ENCODE measurements at places on chromosomes 5 and 9. TPM values are rescaled to one million over a fixed set of nuclear protein-coding genes. Genes with fewer than 3 reads are reported as not detected.

GRCh38 chr5:95927927-95928723, 33.5 kb downstream of the ELL2 start:
- DNase-seq, result no peak

GRCh38 chr9:70121818-70122436, 78.3 kb downstream of the MAMDC2 start:
- DNase-seq, result no peak

DNA sequence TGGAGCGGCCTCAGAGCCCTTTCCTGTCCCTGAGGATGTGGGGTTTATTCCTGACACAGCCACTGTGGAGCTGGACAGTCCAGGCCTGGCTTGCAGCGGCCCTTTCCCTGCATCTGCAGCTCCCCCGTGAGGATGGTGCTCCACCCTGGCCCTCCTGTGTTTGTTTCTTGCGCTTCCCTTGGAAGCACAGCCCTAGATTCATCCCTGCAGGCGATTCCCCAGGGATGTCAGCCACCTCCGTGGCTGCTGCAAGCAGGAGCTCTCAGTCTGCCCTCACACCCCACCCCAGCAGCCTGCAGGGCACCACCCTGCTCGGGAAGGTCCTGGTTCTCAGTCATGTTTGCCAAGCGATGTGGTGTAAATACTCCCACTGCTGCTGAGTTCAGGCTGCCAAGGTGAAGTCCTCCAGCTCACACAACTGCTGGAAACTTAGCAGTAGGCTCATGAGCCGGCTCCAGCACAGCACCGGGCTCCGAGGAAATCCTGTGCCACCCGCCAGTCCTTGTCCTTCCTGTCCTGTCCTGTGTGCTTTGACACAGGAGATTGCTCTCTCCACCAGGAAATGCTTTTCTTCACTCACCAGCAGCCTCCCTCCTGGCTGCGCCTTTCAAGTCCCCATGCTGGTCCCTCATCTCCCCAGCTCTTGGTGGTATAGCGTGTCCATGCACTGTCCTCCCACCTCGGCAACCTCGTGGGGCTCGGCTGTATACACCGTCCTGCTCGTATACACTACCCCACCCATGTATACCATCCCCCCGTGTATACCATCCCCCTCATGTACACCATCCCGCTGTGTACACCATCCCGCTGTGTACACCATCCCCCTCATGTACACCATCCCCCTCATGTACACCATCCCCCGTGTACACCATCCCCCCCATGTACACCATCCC, 16.2 kb downstream of the ROPN1L start:
- DNase-seq, result no peak

GRCh38 chr5:75281716-75282465, 45.2 kb upstream of the ANKRD31 start:
- DNase-seq, result no peak

DNA sequence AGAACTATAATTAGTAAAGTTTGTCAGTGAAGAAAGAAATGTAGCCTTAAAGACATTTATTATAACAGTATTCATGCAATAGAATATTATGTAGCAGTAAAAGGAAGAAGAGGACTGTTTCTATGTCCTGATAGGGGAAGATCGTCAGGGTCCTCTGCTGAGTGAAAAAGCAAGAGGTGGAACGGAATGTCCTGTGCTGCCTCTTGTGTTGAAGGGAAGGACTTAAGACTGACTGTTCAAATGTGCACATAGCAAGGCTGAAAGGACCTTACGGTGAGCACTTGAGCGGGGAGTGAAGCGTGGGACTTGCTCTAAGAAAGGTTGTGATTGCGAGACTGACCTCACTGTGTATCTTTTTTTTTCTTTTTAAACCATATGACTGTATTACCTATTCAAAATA, 63.2 kb downstream of the SNX24 start:
- no peak for DNase-seq

Gene IRGM
- total RNA-seq, result 1.2 TPM

Gene OR1J2
- 0.42 TPM for total RNA-seq

DNA sequence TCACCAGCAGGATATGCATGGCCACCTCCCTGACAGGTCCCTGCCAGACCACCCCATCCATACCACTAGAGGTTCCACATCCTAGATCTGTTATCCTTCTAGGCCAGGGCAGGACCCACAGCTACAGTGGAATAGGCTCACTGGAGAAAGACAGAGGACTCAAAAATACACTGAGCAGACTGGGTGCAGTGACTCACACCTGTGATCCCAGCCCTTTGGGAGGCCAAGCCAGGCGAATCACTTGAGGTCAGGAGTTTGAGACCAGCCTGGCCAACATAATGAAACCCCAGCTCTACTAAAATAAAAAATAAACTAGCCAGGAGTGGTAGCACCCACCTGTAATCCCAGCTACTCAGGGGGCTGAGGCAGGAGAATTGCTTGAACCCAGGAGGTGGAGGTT, 56.5 kb upstream of the TESK1 start:
- DNase-seq, result no peak

DNA sequence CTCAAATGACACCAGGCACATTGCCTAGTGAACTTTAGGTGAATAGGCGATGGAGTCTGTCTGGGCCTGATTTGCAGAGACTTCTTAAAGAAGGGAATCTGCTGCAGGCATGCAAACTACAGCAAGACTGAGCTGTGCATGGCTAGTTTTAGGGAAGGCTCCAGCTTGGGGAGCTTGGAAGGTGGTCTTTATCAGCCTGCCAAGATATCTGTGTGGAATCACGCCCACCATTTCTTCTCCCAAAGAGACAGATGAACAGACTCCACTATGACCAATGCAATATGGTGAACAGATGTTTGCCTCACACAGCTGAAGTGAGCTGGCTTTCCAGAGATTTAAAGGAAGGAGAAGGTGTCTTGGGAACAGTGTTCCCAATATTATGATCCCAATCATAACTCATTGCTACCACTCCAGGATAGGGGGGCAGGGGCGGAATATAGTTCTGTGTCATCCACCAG, 129.0 kb upstream of the HMHB1 start:
- no peak for DNase-seq

DNA sequence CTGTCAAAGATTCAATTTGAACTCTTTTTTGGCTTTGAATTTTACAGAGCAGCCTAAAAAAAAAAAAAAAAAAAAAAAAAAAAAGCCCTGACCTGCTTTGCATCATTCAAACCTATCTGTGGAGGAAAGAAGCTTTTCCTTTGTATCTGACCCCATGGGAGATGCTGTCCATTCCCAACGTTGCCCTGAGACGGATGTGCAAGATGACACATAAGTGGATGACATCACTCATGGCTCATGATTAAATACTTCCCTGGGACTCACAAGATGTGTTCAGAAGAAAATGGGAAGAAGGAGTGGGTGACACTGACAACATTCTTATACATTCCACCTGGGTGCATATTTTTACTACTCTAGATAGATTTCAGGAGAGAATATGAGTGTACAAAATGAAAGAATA, 245.7 kb upstream of the ELAVL2 start:
- no peak for DNase-seq

GRCh38 chr9:73441890-73442818, 290.5 kb downstream of the ANXA1 start:
- no peak for DNase-seq

DNA sequence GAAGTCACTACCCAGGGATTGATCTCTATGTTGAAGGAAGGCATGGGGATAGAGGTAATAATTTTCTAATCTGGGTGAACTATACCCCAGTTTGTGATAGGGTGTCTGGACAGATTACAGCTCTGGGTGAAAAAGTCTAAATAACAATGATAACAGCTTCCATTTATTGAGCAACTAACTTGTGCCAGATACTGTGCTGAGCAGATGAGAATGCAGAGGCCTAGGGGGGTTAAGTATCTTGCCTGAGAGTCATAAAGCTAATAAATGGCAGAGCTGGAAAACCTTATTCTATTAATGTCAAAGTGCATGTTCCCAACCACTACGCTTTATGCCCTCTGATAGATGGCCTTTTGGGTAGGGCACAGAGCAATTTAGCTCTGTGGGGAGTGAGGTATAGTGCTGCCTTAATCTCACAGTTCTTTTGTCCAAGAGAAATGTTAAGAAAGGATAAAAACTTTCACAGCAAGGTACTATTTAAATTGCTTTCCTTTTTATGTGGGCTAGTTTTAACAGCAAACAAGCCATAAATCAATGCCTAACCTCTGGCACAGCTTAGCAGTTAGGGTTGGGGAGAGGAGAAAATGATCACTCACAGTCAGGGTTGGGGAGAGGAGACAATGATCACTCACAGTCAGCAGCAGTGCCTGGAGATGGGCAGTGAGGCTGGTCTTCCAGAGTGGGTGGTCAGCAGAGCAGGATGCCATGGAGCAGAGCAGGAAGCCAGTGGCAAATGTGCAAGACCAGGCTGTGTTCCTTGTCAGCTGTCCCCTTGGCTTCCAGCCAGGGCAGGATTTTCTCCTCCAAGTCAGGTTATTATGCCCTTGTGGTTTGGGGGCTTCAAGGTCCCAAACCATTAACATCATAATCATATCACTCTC, 187.0 kb downstream of the CARTPT start:
- no peak for DNase-seq

- DNase-seq, result no peak
Observed at GRCh38 chr5:168030912-168031311, 260.5 kb upstream of the WWC1 start.

DNA sequence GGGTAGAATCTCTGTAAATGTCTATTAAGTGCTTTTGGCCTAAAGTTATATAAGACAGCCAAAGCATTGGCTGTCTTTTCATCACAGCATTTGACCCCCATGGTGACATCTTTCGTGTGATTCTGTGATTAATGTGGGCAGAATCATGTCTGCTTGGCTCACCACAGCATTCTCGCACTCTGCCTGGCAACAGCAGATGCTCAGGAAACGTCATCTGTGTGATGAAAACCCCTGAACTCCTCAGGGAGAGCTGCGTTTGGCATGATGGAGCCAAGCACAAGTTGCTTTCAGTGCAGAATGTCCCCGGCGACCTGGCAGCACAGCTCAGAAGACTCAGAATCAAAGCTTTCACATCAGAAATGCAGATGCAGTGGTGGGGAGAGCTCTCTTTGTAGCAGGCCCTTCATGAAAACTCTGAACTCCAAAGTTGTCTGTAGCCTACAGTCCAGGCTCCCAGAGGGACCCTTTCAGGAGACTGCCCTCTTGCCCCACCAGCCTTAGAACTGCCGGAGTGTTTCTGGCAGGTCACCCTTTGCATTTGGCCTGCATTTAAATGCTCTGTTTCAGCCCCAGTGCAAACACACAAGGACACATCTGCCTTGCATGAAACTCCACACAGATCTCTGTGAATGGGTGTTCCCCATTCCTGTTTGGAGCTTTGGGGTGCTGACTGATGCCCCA, 155.6 kb upstream of the PANK3 start:
- no peak for DNase-seq

Gene C9orf153
- total RNA-seq, result 0.36 TPM

- DNase-seq, result no peak
Observed at GRCh38 chr5:14628346-14628745, 36.2 kb upstream of the OTULIN start.

GRCh38 chr5:124706051-124706450, 40.4 kb downstream of the ZNF608 start:
- no peak for DNase-seq

- DNase-seq, result no peak
Observed at GRCh38 chr9:121833061-121833460, 181.6 kb downstream of the DAB2IP start.

- no peak for DNase-seq
Observed at GRCh38 chr9:9054354-9054992, 1254.9 kb upstream of the DMAC1 start.

- DNase-seq, result no peak
Observed at GRCh38 chr9:72753266-72753893, 199.5 kb downstream of the ALDH1A1 start.

- DNase-seq, result no peak
Observed at GRCh38 chr5:103667068-103667467, 104.5 kb upstream of the NUDT12 start.

Gene PAXX
- total RNA-seq, result 51.5 TPM

DNA sequence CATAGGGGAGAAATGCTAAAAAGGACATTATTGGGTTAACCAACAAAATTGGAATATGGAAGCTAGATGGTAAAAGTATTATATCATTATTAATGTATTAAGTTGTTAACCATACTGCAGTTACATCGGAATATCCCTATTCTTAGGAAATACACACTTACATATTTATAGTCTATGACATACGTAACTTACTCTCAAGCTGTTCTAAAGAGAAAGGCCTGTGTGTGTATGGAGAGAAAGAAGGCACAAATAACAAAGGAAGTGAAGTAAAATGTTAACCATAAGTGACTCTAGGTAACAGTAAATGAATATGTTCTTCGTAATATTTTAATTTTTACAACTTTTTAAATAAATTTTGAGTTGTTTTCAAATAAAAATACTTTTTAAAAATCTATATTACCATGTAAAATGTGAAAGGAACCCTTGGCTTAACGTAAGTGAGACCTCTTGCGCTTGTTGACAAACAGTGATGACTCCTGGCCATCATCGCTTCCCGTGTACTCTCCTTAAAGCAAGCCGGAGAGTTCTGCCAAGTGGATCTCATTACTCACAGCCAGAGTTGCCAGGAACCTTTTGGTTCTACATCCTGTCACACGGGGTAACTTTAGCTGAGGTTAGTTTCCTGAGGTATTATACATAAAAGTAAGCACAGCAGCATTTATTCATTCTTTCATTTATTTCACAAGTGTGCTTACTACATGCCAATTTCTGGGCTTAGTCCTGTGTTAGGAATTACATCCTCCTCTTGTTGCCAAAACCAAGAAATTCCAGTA, 165.4 kb downstream of the EPB41L4A start:
- no peak for DNase-seq

DNA sequence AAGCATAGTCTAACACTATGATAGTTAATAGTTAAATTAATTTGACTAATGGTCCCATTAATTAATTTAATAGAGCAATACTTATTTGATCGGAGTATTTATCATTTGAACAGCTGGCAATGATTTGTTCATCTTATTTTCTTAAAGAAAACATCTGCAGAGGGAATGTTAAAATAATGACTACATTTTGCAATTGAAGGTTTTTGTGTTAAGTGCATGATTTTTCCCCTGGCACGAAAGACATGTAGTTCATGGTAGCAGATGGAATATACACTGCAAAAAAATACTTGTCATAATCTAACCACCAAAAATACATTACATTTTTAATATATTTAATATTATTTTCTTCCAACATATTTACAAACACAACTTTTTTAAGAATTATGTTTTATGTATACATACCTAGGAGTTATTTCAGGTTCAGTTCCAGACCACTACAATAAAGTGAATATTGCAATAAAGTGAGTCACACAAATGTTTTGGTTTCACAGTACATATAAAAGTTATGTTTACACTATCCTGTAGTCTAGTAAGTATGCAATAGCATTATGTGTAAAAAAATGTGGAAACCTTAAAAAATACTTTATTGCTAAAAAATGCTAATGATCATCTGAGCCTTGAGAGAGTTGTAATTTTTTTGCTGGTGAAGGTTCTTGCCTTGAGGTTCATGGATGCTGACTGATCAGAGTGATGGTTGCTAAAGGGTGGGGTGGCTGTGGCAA, 292.6 kb upstream of the DAB2 start:
- no peak for DNase-seq

GRCh38 chr5:110250755-110251154, 475.7 kb downstream of the TMEM232 start:
- DNase-seq, result no peak

Gene ROR2
- 16.7 TPM for total RNA-seq

DNA sequence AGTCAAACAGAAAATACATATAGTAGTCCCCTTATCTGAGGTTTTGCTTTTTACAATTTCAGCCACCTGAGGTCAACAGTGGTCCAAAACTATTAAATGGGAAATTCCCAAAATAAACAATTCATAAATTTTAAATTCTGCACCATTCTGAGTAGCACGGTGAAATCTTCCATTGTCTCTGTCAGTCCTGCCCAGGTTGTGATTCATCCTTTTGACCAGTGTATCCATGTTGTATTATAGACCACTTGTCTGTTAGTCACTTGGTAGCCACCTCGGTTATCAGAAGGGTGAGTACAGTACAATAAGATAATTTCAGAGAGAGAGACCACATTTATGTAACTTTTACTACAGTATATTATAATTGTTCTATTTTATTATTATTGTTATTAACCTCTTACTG, 2.8 kb downstream of the CCDC152 start:
- DNase-seq, result no peak

Data from ureter (tissue), 1 donor.